ENCODE measurements at places on chromosomes 12 and 14. TPM values are rescaled to one million over a fixed set of nuclear protein-coding genes. Genes with fewer than 3 reads are reported as not detected.

The RSRC2 gene
- 88.0 TPM for total RNA-seq

The HOXC6 gene
- 2.2 TPM for total RNA-seq

The CARMIL3 gene
- total RNA-seq = 0.40 TPM

The RAPGEF3 gene
- 0.49 TPM for total RNA-seq

The SLC25A47 gene
- 0.08 TPM for total RNA-seq

The PMEL gene
- 1.3 TPM for total RNA-seq

The TMBIM4 gene
- total RNA-seq = 75.5 TPM

The PLD4 gene
- not detected for total RNA-seq

The CLEC9A gene
- total RNA-seq = not detected

The CD163L1 gene
- 11.4 TPM for total RNA-seq

The KRT6B gene
- total RNA-seq = not detected

DNA sequence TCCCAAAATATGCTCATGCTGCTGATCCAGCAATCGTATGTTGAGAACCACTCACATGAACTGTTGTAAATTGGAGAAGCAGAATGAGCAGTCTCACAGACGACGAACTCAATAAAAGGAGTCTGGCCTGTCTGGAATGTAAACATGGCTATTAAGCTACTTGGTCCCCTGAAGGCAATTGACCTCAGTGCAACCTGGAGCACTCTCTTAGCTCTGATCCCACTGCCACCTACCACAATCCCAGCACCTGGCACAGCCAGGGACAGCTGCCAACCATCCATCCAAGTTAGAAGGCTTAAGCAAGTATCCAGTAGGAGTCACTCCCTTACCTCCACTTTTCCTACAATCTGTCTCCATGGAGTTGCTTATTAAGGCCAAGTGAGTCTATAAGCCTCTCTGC lies 406.9 kb upstream of the CLEC14A start:
- no peaks in the 10 kb centered on the region for H3K36me3 ChIP-seq
- peak; percentile 92 for DNase-seq
- no peaks in the 10 kb centered on the region for H3K27me3 ChIP-seq
- no peak overlapping the region for H3K4me3 ChIP-seq
- peaks cover 24% of the 10 kb centered on the region for H3K4me1 ChIP-seq

DNA sequence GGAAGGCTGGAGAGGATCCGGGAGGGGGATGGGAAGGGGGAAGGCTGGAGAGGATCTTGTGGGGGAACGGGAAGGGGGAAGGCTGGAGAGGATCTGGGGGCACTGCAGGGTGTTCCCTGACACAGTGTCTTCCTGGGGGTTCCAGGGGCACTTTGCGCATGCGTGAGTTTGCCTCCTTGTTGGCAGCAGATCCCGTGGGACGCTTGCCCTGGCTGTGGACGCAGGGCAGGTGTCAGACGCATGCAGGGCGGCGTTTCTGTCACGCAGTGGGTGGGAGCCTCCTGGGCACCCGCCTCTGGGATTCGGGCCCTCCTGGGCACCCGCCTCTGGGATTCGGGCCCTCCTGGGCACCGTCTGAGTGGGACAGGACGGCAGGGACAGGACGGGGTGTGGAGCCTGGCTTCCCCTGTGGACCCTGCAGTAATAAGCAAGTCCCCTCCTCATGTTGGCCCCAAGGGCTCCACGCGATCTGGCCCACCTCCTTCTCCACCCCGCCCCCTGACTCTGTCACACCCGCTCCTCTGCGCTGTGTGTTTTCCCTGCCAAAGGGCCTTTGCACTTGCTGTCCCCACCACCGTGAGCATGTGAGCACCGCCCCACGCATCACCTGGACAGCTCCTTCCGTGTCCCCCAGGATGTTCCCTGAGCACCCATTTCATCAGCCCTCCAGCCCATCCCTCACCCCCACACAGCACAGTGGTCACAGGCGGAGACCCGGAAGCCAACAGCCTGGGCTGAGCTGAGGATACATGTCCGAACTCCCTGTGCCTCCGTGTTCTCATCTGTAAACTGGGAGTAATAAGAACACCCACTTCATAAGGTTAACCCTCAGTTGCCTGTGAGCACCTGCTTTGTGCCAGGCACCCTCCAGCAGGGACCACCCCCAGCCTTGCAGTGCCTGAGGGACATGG lies 4.4 kb downstream of the MMP17 start:
- H3K27me3 ChIP-seq = no peaks in the 10 kb centered on the region
- H3K36me3 ChIP-seq = no peaks in the 10 kb centered on the region
- H3K4me3 ChIP-seq = peak overlapping the region; percentile 49
- no peak overlapping the region for H3K27ac ChIP-seq
- DNase-seq = peak; percentile 82

DNA sequence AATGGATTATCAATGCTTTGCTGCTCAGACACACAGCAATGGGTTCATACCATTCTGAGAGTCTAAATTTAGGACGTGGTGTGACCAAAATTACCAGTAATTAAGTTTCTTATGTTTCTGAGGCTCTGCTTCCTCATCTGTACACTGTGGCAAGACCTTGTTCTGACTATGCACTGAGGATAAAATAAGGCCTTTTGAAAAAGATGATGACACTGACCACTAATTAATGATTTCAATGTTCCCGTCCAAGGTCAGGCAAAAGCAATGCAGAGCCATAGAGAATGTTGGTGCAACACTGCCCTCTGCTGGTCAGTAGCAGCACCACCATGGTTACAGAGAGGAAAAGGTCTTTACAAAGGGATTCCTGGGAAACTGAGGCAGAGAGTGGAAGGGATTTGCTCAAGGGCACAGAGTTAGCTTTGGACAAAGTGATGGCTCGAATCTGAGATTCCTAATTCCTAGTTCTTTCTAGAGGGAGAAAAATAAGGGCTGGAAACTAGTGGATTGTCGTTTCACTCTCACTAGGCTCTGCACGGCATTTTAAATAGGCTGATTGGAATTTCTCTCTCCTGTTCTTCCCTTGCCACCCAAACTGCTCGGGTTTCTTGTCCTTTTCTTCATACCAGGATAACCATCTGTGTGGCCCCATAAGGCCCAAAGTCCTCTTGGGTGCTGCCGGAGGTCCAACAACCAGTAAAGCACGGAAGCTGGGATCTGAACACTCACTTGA lies 22.3 kb upstream of the P2RX7 start:
- no peaks in the 10 kb centered on the region for H3K27me3 ChIP-seq
- no peak overlapping the region for H3K27ac ChIP-seq
- no peaks in the 10 kb centered on the region for H3K36me3 ChIP-seq
- peaks cover 27% of the 10 kb centered on the region for H3K4me1 ChIP-seq

GRCh38 chr12:120833849-120834248 lies 70.3 kb downstream of the SPPL3 start:
- no peaks in the 10 kb centered on the region for H3K27me3 ChIP-seq
- H3K4me1 ChIP-seq = peaks cover 14% of the 10 kb centered on the region
- H3K27ac ChIP-seq = no peak overlapping the region
- no peak overlapping the region for H3K4me3 ChIP-seq
- H3K36me3 ChIP-seq = no peaks in the 10 kb centered on the region

DNA sequence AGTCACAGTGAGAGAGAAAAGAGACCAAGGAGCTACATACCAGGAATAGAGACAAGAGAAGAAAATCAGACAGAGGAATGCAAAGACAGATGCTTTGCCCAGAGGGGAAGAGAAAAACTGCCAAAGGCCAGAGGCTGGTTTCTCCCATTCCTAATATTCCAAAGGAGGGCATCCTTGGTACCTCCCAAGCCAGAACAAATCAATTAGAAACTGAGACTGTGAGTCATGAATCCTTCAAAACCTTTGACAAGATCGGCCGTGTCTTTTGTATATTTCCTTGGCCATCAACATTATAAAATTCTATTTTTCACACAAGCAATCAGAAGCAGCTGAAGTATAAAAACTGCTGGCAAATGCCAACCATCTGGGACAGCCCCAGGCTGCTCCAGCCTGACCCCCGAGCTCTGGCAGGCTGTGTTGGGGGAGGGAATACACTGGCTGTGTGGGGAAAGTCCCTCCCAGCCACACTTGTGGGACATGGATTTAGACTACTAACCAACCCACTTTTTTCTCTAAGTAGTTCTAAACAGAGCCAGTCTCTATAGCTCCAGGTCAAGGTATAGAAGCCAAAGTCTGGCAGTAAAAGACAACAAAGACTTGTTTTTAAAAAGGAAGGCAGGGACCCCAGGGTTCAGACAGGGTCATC lies 13.7 kb downstream of the POMT2 start:
- peak overlapping the region; percentile 16 for H3K4me3 ChIP-seq
- H3K27ac ChIP-seq = peak overlapping the region; percentile 100
- H3K4me1 ChIP-seq = peaks cover 56% of the 10 kb centered on the region
- H3K27me3 ChIP-seq = no peaks in the 10 kb centered on the region
- DNase-seq = peak; percentile 84

DNA sequence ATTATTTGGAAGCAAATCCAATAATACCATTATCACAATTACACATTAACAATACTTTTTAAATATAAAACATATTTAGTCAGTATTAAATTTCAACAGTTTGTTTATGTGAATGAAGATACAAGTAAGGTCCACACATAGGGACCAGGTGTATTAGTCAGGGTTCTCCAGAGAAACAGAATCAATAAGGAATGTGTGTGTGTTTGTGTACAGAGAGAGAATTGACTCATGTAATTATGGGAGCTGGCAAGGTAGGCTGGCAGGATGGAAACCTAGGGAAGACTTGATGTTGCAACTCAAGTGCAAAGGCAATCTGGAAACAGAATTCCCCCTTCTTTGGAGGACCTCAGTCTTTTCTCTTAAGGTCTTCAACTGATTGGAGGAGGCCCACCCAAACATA lies 123.2 kb upstream of the OTX2 start:
- H3K36me3 ChIP-seq = no peaks in the 10 kb centered on the region
- DNase-seq = no peak
- no peaks in the 10 kb centered on the region for H3K4me1 ChIP-seq
- no peak overlapping the region for H3K27ac ChIP-seq
- no peaks in the 10 kb centered on the region for H3K27me3 ChIP-seq

DNA sequence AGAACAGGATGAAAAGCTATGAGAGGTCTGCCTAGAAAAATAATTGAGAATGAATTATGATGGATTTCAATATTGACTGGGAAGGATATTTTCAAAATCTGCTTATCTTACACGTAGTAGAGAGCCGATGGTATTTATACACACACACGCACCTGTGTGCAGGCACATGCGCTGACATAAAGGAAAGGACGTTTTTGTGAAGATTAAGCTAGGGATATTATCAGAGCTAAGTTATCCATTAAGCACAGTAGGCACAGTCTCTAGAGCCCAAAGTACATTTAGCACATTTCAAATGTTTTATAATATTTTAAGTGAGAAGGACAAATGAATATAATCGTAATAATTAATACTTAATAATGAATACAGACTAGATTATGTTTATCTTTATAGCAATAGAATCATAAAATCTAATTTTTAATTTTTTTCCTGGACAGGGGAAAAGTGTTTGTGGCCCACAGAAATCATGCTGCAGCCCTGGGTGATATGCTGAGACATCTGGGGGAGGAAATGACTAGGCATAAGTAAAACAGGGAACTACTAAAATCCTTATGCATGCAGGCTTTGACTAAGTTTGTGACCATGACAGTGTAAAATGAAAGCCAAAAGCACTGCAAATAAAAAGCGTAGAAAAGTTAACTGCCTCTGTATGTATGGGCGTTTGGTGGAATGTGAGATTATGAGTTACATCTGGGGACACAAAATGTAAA lies 146.1 kb downstream of the KITLG start:
- no peak for DNase-seq
- no peaks in the 10 kb centered on the region for H3K27me3 ChIP-seq
- H3K4me1 ChIP-seq = no peaks in the 10 kb centered on the region
- H3K36me3 ChIP-seq = no peaks in the 10 kb centered on the region
- H3K4me3 ChIP-seq = no peak overlapping the region
- H3K27ac ChIP-seq = no peak overlapping the region

DNA sequence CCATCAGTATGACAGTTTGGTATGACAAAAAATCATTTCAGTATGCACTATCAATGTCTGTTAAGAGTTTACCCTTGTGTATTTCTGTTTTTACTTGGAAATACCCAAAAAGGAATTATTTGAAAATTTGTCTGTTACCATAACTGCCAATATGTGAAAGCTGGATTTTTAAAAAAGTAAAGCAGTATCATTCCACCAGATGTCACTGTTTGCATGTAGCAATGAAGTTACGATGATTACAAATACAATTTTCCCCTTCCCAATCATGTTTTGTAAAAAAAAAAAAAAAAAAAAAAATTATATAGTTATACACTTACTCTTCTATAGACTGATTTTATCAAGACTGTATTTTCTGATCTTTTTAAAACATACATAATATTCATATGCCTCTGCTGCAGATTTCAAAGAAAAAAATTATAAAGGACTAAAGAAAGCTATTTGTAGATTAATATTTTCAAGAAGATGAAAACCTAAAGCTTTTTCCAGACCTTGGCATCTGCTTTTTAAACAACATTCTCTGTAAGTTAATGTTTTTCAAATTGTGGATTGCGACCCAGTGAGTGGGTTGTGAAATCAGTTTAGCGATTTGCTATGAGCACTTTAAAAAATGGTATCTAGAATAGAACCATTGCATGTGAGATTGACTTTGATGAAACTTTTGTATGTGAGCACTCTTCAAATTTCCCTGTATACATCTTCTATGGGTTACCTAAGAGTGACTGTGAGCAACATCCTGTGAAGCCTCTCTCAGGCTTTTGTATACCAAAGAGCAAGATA lies 114.2 kb downstream of the TTC6 start:
- H3K36me3 ChIP-seq = no peaks in the 10 kb centered on the region
- no peak overlapping the region for H3K4me3 ChIP-seq
- H3K27ac ChIP-seq = no peak overlapping the region
- no peaks in the 10 kb centered on the region for H3K27me3 ChIP-seq

GRCh38 chr12:39386335-39386734 lies 56.6 kb downstream of the KIF21A start:
- no peaks in the 10 kb centered on the region for H3K36me3 ChIP-seq
- no peak overlapping the region for H3K4me3 ChIP-seq
- no peak overlapping the region for H3K27ac ChIP-seq
- no peaks in the 10 kb centered on the region for H3K27me3 ChIP-seq
- DNase-seq = no peak

DNA sequence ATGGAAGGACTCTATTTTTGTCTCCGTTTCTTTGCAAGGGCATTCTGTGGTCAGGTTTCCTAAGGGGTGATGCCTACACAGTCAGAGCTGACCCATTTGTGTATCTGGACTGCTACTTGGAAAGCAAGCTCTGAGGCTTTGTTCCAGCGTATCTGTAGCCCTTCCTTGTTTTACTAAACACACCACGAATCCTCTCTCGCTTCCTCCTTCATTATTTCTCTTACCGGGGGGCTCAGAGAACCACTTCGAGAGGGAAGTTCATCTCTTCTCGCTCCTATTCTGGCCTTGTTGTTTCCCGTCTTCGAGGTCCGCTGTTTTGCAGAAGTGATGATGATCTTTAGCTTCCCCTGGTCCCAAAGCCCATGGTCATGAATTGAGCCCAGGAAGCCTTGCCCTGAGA lies 164.7 kb downstream of the SSPN start:
- H3K27ac ChIP-seq = no peak overlapping the region
- no peak overlapping the region for H3K4me3 ChIP-seq
- no peaks in the 10 kb centered on the region for H3K36me3 ChIP-seq

GRCh38 chr12:83005534-83006197 lies 319.0 kb downstream of the TMTC2 start:
- DNase-seq = no peak
- H3K27ac ChIP-seq = no peak overlapping the region
- H3K27me3 ChIP-seq = no peaks in the 10 kb centered on the region
- no peaks in the 10 kb centered on the region for H3K4me1 ChIP-seq
- H3K4me3 ChIP-seq = no peak overlapping the region
